8988T (cell line): ENCODE measurements at places on chromosomes 7 and 10.

GRCh38 chr7:156152390-156152789 lies 340.1 kb upstream of the SHH start:
- DNase-seq: no peak

GRCh38 chr7:37942934-37943610 lies 22.6 kb downstream of the EPDR1 start:
- no peak for DNase-seq

- DNase-seq: no peak
These were observed 1154.8 kb downstream of the GATA3 start for GRCh38 chr10:9209105-9209798.

GRCh38 chr7:150442811-150443210 lies 7.6 kb upstream of the GIMAP8 start:
- DNase-seq: no peak

DNA sequence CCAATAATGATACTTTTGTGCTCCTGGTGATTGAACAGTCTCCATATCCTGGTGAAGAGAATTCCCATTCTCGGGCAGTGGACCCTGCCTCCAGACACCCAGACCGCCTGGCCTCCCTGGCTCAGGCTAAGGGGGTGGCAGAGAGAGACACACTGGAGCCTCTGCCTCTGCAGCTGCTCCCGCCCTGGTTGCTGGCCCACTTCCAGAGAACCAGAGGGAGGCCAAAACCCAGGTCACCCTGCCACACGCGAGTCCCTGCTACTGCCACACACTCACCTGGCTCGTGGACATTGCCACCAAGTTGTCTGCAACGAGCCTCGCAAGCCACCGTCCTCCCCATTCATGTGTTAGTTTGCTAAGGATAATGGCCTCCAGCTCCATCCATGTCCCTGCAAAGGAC lies 221.8 kb downstream of the HPSE2 start:
- no peak for DNase-seq

GRCh38 chr10:93074597-93075368 lies 1.1 kb downstream of the CYP26A1 start:
- no peak for DNase-seq

- no peak for DNase-seq
These were observed at the start of gene HOXA7 for GRCh38 chr7:27156508-27156898. Gene HOXA7 (minus strand): TSS chr7:27156675. CDS start chr7:27156545, 130 bp downstream.

GRCh38 chr10:42548254-42548653 lies 90.1 kb downstream of the ZNF33B start:
- DNase-seq: no peak

DNA sequence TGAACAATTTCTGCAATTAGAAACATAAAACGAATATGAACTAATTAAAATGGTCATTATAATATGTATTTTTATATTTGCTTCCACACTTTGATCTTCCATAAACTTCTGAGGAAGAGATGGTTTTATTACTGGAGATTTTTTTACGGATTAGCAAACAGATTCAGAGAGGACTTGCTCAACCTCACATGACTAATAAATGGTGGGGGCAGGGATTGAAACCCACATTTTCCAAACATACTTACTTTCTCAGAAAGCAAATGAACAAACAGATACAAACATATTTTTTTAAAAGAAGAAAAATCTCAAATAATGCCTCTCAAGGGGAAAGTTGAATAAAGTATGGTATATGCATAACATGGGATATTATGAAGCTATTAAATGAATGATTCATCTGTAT lies 18.3 kb downstream of the ANKMY2 start:
- no peak for DNase-seq

- peak; percentile 12 for DNase-seq
These were observed 1567.3 kb upstream of the LRRTM3 start for GRCh38 chr10:65358565-65358964.

DNA sequence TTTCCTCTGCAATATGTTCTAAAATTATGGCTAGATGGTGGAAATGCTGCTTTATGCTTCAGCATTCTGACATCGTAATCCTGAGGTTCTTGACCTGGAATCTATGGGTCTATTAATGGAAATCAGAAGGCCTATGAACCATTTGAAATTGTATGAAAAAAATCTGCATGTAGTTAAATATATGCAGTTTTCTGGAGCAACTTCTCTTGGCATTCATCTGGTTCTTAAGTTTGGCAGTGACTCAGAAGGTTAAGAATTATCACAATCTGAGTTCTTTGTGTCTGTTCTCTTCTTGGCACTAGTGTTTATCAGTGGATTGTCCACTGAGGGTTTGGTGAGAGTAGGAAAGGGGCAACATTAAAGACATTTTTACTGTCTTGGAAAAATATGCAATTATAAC lies 71.1 kb upstream of the FZD1 start:
- DNase-seq: no peak

DNA sequence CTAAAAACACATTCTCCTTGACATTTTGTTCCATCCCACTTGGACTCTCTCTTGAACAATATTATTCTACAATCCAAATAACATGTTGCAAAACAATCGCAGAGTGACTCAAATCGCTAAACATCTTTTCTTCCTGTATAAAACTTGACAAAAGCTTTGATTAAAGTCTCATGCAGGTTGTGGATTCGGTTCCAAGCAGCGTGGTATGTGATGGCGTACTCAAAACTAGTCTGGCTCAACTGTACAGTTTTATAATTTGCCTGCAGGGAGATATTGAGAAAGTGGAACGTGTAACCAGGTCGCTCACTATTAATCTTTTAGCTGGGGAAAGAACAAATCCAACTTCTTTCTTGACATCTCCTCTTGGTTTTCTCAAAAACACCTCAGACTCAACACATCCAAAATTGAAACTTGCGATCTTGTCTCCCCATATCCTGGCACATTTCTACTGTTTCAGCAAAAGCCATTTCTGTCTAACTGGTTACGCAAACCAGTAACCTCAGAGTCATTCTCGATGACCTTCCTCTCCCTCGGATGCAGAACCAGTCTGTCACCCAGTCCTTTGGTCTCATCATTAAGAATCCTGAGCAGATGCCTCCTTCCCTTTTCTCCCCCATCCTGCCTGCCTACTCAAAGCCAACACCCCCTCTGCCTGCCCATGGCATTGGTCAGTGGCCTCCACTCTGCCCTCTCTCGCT lies 100.1 kb downstream of the CACNB2 start:
- no peak for DNase-seq

DNA sequence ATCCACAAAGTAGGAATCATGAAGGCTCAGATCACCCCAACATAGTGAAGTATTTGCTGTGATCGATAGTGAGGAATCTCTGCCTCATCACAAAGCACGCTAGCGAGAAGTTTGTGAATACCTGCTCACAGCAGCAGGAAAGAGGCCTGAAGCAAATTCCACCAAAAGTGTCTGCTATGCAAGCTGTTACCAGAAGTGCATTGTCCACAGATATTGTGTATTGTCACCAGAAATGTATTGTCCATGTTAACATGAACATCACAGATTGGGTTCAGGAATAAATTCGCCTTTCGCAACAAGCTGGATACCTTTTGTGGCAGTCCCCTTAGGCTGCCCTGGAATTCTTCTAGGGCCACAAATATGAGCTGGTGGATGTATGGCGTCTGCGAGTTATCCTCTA lies 127.9 kb downstream of the MARCHF5 start:
- no peak for DNase-seq

DNA sequence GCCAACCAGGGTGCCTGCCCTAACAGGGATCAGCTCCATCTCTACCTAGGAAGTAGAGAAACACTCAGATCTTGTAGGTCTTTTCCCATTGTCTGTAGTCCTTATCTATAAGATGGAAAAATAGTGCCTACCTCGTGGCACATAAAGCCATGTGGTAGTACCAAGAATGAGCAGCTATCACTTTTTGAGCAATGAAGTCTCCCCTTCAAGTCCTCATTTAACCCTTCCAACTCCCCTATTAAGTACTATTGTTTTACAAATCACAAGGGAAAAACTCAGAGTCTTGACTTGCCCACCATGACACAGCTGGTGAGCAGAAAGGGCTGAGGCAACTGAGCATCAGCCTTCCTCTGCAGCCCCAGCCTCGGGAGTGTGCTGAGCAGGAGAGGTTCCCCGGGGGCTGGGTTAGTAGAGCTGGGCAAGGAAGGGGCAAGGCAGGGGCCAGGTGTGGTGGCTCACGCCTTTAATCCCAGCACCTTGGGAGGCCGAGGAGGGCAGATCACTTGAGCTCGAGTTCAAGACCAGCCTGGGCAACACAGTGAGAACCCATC lies 3.3 kb downstream of the FRAT2 start:
- DNase-seq: no peak

- no peak for DNase-seq
These were observed 204.7 kb downstream of the EBF3 start for GRCh38 chr10:129759214-129760002.

DNA sequence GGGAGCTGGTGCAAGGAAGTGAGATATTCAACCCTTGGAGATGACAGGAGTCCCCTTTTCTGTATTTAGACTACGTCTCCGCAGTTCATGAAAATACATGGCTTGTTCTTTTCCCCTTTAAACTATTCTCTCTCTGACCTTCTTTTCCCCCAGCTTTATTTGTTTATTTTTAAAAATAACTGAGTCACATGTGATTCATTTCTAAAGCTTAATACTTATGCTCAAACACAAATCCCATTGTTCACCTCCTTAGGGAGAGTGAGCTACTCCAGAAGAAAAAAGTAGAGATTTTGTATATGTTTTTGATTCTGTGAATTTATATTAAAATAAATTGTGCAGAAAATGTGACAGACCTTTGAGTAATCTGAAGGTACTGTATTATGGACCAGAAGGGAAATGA lies 35.9 kb upstream of the FZD1 start:
- no peak for DNase-seq

DNA sequence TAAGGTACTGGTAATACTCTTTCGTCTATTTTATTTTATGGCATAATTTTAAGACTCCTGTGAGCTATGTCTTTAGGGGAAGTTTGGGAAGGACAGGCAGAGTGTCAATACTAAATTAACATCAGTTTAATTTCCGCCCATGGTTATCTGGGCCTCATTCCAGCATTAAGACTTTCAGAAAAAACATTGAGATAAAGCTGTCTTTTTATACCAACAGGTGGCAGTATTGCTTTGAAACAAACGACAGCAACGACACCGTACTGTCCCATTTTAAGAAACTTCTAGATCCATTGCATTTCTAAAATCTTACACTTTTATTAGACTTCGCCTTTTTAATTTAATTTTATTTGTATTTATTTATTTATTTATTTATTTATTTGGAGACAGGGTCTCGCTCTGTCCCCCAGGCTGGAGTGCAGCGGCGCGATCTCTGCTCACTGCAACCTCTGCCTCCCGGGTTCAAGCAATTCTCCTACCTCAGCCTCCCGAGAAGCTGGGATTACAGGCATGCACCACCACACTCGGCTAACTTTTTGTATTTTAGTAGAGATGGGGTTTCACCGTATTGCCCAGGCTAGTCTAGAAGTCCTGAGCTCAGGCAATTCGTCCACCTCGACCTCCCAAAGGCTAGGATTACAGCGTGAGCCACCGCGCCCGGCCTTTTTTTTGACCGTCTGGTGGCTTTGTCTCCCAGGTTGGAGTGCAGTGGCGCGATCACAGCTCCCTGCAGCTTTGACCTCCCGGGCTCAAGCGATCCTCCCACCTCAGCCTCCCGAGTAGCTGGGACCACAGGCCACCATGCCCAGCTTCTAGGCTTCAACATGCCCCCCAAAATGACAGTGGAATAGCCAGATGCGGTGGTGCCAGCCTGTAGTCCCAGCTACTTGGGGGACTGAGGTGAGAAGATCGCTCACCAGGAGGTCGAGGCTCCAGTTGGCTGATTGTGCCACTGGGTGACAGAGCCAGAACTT lies 78.7 kb upstream of the C1GALT1 start:
- DNase-seq: peak; percentile 33

- no peak for DNase-seq
These were observed 16.6 kb upstream of the FAS start for GRCh38 chr10:88974012-88974411.

- DNase-seq: no peak
These were observed 21.7 kb upstream of the RNF32 start for GRCh38 chr7:156618780-156619367.

GRCh38 chr7:96331233-96331632 lies 9.3 kb upstream of the SLC25A13 start:
- no peak for DNase-seq

DNA sequence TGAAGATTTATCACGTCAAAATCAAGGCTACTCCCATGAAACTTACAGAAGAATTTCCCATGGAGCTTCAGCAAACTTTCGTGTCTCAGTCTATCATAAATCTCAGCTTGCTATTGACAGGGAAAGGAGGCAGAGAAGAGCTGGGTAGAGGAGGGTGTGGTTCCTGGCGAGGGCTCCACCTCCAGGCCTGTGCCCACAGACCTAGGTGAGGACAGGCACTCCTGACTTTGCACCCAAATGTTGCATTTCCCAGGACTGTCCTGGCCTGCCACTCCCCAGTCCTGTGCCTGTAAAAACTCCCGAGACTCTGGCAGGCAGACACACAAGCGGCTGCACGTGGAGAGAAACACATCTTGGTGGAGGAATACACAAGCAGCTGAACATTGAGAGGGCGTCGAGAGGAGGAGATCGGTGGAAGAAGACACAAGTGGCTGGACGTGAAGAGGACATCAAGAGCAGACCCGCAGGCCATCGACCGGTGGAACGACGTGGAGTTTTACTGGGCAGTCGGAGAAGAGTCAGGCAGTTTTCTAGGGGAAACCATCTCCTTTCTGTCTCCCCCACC lies 145.1 kb downstream of the CTNNA3 start:
- DNase-seq: no peak

- no peak for DNase-seq
These were observed 241.2 kb downstream of the CCDC7 start for GRCh38 chr10:32687116-32687515.

- no peak for DNase-seq
These were observed 429.2 kb downstream of the SDK1 start for GRCh38 chr7:3730276-3730675.

DNA sequence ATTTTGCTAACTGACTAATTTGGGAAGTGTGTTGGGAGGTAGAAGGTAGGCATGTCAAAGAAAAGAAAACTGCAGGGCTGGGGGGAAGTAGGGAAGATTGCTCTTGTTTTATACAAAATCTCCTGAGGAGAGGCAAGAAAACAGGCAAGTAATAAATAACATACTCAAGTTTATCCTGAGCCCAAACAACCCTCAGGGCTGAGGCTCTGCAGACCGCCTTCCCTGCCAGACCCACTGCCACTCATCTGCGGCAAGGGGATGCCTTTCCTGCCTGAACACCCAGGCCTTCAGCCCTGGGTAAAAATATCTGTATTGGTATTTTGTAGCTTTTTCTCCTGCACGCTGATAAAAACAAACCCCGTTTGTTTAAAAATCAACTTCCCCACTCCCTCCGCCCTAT lies 399.8 kb upstream of the NFE2L3 start:
- DNase-seq: no peak

- no peak for DNase-seq
These were observed 4.2 kb downstream of the LRRC27 start for GRCh38 chr10:132336064-132336746.
